Activated B cell treated with CpG ODN at 0.5 μM for 24 hours (primary cell): ENCODE measurements at places on chromosomes 16 and 17. TPM values are rescaled to one million over a fixed set of nuclear protein-coding genes. Genes with fewer than 3 reads are reported as not detected.

MT1X gene
- total RNA-seq, result 36.3 and 48.9 TPM in 2 replicates

DNA sequence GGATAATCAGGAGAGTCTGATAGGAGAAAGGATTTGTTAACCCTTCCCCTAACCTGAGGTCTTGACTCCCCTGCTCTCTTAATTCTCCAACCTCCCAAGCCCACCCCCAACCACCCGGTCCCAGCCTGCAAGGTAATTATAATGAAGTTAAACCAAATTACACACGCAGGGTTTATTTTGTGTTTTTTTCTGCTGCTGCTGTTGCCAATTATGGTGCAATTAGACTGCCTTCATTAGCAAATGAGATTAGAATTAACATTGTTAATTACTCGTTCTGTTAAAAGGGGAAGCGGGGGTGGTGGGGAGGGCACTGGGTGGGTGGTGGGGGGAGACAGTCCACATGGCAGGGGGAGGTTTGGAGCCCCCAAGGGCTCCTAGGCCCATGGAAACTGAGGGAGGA, 128.9 kb downstream of the CCT6B start:
- H3K4me1 ChIP-seq, result no peaks in the 10 kb centered on the region
- no peaks in the 10 kb centered on the region for H3K36me3 ChIP-seq
- H3K27me3 ChIP-seq, result peaks cover 9% of the 10 kb centered on the region
- H3K27ac ChIP-seq, result no peak overlapping the region
- no peak for DNase-seq
- H3K4me3 ChIP-seq, result no peak overlapping the region

- DNase-seq, result no peak
- H3K4me1 ChIP-seq, result no peaks in the 10 kb centered on the region
- no peak overlapping the region for H3K4me3 ChIP-seq
- no peak overlapping the region for H3K27ac ChIP-seq
Observed at GRCh38 chr16:89593841-89594240, 18.3 kb downstream of the CPNE7 start.

DNA sequence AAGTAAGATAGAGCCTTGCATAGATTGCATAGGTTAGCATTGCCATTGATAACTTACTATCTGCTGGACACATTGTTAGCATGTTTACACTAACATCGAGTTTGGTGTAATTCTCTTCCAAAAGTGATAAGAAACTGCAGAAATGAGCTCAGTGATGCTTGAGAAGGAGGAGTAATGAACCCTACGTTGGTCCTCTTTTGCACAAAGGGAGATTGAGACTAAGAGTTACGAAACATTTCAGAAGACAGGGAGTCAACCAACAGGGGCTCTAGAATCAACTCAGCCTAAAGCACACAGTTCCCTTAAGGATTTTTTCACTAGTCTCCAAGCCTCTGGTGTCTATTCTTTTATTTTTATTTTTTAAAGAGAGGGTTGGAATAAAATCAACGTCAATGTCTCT, 6.8 kb downstream of the CCL7 start:
- no peak overlapping the region for H3K4me3 ChIP-seq
- H3K27ac ChIP-seq, result no peak overlapping the region
- no peaks in the 10 kb centered on the region for H3K36me3 ChIP-seq
- peaks cover 44% of the 10 kb centered on the region for H3K27me3 ChIP-seq

- DNase-seq, result no peak
- no peak overlapping the region for H3K4me3 ChIP-seq
- H3K27me3 ChIP-seq, result peaks cover 20% of the 10 kb centered on the region
- no peaks in the 10 kb centered on the region for H3K36me3 ChIP-seq
- H3K27ac ChIP-seq, result no peak overlapping the region
- H3K4me1 ChIP-seq, result peaks cover 17% of the 10 kb centered on the region
Observed at GRCh38 chr17:70172923-70173322, 3.6 kb downstream of the KCNJ2 start.

GRCh38 chr17:2718150-2718938, 6.8 kb upstream of the CLUH start:
- H3K36me3 ChIP-seq, result no peaks in the 10 kb centered on the region
- no peak overlapping the region for H3K4me3 ChIP-seq

DNA sequence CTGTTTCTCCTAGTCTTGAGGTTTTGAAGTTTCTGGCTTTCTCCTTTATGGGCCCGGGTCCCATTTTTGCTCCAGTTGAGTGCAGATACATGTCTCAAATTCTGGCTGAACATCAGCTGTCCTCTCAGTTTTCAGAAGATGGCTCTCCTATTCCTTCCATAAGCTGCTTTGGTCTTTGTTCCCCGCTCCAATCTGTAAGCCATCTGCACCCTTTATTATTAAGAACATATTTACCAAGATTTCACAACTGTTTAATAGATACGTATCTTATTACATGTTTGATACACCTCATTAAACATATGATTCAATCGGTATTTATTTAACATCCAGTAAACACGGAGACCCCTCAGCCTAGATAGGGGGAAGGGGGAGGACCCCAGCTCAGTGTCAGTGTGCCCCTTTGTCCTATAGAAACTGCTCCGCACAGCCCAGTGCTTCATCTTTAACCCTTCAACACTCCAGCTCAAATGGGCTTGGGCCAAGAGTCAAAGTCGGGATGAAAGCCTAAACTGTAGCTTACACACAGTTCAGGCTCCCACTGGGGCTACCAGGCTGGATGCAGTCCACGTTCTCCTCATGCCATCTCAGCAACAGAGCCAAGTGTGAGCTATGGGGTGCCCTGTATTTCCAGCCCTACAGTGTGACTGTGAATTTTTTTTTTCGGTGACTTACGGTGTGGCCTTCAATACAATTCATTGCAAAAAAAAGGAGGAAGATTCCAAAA, 166.0 kb upstream of the ZFHX3 start:
- H3K27me3 ChIP-seq, result no peaks in the 10 kb centered on the region
- H3K36me3 ChIP-seq, result no peaks in the 10 kb centered on the region
- H3K4me1 ChIP-seq, result no peaks in the 10 kb centered on the region
- DNase-seq, result no peak

FBRS gene
- 166 and 204 TPM in 2 replicates for total RNA-seq

MYOCD gene
- total RNA-seq, result 8.0 and 8.7 TPM in 2 replicates

- H3K4me3 ChIP-seq, result no peak overlapping the region
- H3K27ac ChIP-seq, result no peak overlapping the region
- DNase-seq, result no peak
- H3K4me1 ChIP-seq, result no peaks in the 10 kb centered on the region
- peaks cover 87% of the 10 kb centered on the region for H3K36me3 ChIP-seq
Observed at GRCh38 chr17:27315322-27315721, 21.4 kb downstream of the WSB1 start.

- DNase-seq, result no peak
Observed at GRCh38 chr17:76833034-76833644, 35.1 kb upstream of the MGAT5B start.

TPSAB1 gene
- not detected in 2 replicates for total RNA-seq

PRSS36 gene
- total RNA-seq, result 0.56 and 0.60 TPM in 2 replicates

- H3K4me1 ChIP-seq, result peaks cover 18% of the 10 kb centered on the region
- H3K36me3 ChIP-seq, result peaks cover 14% of the 10 kb centered on the region
- H3K4me3 ChIP-seq, result no peak overlapping the region
- H3K27me3 ChIP-seq, result no peaks in the 10 kb centered on the region
Observed at GRCh38 chr16:75416904-75417565, 16.3 kb downstream of the CFDP1 start.

CHST6 gene
- total RNA-seq, result 0.02 and 0.05 TPM in 2 replicates

GRCh38 chr16:56354746-56355145, 70.6 kb downstream of the AMFR start:
- H3K4me1 ChIP-seq, result peaks cover 17% of the 10 kb centered on the region
- DNase-seq, result peak; percentile 4
- H3K36me3 ChIP-seq, result no peaks in the 10 kb centered on the region

- H3K27ac ChIP-seq, result no peak overlapping the region
- H3K36me3 ChIP-seq, result no peaks in the 10 kb centered on the region
- no peak overlapping the region for H3K4me3 ChIP-seq
- H3K27me3 ChIP-seq, result peaks cover 2% of the 10 kb centered on the region
Observed at GRCh38 chr16:80015566-80015965, 415.0 kb upstream of the MAF start.

DNA sequence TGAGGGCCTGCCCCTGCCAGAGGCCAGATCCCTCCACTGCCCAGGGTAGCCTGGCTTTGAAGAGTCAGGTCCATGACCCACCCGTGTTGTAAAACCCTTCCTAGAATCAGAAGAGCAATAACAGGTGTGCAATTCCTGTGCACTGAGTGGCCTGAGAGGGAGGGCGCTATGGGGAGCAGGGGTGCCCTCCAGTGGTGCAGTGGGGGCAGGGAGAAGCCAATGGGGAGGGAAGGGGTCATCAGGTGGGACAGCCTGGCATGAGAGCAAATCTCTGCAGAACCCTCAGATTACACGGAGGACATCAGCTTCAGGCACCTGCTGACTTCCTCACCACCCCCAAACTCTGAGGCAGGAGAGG, 72.9 kb upstream of the ZNF469 start:
- H3K4me1 ChIP-seq, result no peaks in the 10 kb centered on the region
- DNase-seq, result no peak
- H3K4me3 ChIP-seq, result no peak overlapping the region
- H3K27ac ChIP-seq, result no peak overlapping the region
- no peaks in the 10 kb centered on the region for H3K36me3 ChIP-seq

KLHL11 gene
- 13.6 and 17.3 TPM in 2 replicates for total RNA-seq

CWC25 gene
- 35.6 and 38.3 TPM in 2 replicates for total RNA-seq

DNA sequence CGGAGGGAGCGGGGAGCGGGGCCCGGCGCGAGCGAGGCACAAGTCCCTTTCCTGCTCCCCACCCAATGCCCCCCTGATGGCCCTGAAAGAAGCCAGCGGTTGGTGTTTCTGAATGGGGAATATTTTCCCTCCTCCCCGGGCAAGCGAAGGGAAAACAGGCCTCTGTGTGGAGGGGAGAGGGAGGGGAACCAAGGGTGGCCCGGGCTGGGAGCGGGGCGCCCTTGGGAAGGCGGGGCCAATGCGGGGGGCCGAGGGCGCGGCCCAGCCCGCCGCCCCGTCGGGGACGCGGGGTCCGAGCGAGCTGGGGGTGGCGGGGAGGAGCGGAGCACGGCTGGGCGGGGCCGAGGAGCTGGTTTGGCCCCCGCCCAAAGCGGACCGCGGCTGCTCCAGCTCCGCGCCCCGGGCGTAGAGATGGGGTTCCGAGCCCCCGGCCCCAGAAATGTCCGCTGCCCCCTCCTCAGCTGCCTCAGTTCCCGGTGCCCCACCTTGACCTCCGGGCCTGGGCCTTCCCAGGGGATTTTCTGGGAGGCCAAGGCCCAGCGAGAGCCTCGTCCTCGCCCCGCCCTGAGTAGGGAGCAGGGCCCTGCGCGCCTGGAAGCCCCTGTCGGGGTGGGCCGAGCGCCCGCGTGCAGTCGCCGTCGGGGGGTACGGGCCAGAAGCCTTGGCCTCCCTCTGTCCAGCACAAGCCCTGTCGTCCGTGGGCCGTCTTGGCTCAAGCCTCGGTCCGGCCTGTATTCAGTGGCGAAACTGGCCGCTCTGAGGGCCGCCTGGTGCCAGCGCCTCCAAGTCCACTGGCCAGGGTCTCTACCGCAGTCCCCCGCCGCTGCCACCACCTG, 3.9 kb upstream of the HEXIM1 start:
- H3K27ac ChIP-seq, result peak overlapping the region; percentile 86
- peak overlapping the region; percentile 86 for H3K4me3 ChIP-seq
- DNase-seq, result peak; percentile 42

DNA sequence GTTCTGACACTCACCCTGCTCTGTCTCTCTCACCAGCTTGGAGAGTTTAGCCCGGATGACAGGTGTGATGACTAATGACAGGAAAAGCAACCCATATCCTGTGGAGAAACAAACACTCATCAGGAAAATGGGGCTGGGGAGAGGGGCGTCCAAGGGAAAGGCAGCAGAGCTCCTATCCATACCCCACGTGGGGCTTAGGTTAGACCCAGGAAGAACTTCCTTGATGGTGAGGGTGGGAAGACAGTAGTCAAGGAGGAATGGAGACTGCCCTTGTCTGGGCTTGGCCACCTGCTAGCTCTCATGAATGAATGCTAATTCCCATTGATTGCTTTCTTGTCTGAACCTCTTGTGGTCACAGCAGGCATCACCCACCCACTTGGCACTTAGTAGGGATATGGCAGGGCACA, 3.8 kb downstream of the SLC46A1 start:
- no peak for DNase-seq
- H3K27ac ChIP-seq, result no peak overlapping the region
- H3K4me3 ChIP-seq, result no peak overlapping the region
- no peaks in the 10 kb centered on the region for H3K27me3 ChIP-seq

C16orf92 gene
- not detected in 2 replicates for total RNA-seq

DNA sequence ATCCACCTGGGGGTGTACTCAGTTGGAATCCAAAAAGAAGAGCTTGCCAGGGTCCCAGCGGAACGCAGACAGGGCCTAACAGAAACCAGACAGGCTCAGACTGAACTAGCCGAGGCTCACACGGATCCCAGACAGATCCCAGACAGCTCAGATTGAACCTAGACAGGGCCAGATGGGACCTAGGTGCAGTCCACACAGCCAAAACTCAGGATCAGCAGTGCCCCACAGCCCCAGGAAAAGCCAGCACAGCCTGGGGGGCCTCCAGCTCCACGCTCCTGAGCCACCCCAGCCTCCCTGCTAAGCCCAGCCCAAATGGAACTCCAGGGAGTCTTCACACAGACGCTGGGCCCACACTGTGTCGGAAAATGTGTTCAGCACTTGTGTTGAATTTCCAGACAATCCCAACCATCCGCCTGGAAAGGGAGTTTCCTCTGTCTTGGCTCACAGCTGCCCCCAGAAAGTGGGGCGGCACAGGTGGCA, 7.5 kb downstream of the STX1B start:
- no peaks in the 10 kb centered on the region for H3K4me1 ChIP-seq
- H3K27ac ChIP-seq, result no peak overlapping the region
- no peaks in the 10 kb centered on the region for H3K36me3 ChIP-seq
- H3K4me3 ChIP-seq, result no peak overlapping the region
- DNase-seq, result no peak
- peaks cover 4% of the 10 kb centered on the region for H3K27me3 ChIP-seq

DNA sequence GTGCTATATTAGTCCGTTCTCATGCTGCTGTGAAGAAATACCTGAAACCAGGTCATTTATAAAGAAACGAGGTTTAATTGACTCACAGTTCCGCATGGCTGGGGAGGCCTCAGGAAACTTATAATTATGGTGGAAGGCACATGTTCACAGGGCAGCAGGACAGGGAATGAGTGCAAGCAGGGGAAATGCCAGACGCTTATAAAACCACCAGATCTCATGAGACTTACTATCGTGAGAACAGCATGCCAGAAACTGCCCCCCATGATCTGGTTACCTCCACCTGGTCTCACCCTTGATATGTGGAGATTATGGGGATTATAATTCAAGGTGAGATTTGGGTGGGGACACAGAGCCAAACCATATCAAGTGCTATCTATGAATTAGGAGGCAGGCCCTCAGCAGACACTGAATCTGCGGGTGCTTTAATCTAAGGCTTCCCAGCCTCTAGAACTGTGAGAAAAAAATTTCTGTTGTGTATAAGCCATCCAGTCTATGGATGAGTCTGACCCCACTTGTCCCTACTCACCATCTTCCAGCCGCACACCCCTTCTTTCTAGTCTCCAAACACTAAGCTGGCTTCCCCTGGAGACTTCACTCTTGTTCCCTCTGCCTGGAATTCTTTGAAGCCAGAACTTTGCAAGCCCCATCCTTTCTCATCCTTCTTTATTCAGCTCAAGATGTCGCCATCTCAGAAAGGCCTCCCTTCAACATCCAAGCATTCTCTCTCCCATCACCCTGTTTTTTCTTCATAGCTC, 772 bp upstream of the NUP93 start:
- DNase-seq, result no peak
- H3K27ac ChIP-seq, result peak overlapping the region; percentile 84
- peak overlapping the region; percentile 90 for H3K4me3 ChIP-seq
- peaks cover 20% of the 10 kb centered on the region for H3K4me1 ChIP-seq
